Stimulated activated CD8-positive, alpha-beta memory T cell treated with anti-CD3 and anti-CD28 coated beads, Interleukin-4, amount 100 ng/mL, for 1 hour (primary cell): ENCODE measurements at places on chromosomes 4 and X.

DNA sequence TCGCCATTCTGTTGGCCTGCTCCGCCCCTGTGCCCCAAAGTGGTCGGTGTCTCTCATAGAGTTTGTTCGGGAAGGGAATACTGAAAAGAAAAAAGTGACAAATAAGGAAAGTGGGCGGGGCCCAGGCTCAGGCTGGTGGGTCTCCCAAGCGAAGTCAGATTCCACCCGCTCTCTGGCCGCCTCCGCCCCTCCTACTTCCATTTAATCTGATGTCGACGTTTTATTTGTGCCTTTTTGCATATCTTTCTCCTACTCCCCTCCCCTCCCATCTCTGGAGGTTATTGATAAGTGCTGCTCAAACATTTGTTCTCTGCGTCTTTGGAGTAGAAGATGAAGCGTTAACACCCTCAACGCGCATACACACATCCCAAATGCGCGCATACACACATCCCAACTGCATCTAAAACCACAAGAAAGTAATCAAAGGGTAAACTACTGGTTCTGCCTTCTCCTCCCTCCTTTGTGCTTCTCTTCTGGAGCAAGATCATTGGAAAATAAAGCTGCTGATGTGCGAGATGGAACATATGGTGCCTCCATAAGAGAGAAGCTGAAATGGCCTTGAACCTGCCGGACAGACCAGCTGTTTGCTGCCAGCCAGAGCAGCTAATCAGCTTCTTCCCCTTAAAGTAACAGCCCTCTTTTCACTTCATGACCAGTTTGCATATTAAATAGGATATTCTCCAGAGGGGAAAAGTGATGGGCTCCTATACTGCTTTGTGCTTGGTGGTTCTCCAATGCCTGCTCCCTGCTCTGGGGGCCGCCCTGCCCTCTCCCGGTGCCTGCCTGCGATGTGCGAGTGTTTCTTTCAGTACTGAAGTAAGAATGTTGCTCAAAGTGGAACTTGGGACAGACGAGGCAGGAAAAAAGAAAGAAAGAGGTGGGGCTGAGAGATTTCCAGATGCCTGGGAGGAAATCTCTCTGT, 3.1 kb downstream of the MAMLD1 start:
- no peak for DNase-seq

DNA sequence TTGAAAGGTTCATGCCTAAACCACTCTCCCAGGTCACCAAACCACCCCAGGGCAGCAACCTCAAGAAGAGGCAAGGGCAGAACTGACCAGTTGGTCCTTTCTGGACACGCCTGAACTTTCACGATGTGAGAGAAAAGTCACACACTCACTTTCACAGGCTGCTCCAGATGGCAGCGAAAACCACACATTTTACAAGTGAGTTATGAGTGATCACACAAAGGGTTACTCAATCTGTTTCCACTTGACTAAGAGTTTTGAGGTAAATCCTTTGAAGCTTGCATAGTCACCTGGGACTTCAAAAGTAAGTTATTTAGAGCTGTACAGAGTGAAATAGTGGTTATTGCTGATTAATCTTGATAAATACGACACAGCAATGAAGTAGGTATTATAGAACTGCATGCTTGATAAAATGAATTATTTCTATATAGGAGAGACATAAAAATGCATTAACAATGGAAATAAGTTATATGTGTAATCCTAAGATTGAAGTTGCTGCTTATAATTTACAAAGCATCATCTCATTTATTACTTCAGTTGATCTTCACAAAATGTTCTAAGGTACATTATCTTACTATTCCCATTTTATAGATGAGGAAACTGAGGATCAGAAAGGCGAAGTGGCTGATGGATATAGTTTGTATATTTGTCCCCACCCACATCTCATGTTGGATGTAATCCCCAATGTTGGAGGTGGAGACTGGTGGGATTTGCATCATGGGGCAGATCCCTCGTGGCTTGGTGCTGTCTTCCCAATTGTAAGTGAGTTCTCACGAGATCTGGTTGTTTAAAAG, 103.0 kb upstream of the KLF3 start:
- DNase-seq = no peak

DNA sequence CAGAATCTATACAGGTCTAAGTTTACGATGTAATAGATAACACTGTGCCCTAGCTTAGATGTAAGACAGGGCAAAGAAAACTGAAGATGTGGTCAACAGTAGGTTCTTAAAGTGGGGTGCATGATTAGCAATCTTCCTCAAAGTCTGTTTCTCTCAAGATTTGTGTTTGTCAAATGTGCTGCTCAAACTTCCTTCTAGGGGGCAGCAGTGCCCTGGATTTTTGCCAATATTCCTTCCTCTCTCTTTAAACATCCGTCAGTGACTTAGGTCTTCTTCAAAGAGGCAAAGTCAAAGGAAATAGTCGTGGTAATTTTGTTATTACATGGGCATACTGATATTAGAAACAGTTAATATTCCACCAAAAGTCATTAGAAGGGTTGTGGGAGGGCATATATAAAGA, 4.2 kb upstream of the PDHA2 start:
- no peak for DNase-seq

- DNase-seq = no peak
Observed at GRCh38 chr4:39469429-39470077, 10.7 kb downstream of the LIAS start.

- DNase-seq = no peak
Observed at GRCh38 chr4:2574863-2575262, 38.4 kb downstream of the FAM193A start.

GRCh38 chr4:73860181-73860580, 7.1 kb downstream of the PF4V1 start:
- no peak for DNase-seq

DNA sequence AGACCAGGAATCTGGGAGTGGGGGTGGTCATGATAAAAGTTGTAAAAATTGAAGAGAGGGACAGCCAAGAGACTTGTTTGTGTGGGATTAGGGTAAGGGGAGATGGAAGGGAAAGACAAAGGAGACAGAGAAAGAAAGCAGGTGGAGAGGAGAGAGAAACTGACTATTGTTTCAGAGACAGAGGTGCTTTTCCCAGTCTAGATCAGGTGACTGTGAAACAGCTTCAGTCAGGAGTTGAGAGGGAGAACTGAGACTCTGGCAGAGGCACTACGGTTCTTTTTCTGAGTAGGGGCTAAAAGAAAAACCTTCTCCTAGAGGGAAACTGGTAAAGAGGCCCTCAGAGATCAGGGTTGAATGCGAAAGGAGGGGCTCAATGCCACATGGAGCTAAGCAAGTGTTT, 106.4 kb downstream of the KDR start:
- no peak for DNase-seq
